ENCODE measurements at places on chromosomes 5 and 9.

DNA sequence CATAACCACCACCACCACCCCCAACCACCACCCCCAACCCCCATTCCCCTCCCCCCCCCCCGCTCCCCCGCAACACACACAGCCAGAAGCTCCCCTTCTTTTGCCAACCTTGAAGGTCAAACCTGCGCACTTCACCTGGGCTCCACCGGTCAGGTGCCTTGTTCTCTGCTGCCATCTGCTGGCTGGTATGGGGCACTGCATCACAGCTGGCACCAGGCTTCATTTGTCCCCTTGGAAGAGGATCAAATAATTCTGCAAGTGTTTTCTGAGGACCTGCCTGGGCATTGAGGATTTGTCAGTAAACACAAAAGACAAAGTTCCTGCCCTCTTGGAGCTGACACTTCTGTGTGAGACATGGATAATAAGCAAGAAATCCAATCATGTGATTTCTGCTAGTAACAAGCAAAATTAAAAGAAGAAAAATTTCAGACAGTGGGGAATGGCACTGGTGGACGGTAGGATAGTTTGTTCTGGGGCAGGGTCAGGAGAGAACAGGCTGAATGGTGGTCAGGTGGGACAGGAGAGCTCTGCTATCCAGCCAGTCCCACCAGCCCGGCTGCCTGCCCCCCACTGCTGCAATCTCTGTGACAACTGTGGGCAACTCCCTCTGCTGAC is 55.6 kb upstream of the LMX1B start:
- peak; percentile 55 for DNase-seq

DNA sequence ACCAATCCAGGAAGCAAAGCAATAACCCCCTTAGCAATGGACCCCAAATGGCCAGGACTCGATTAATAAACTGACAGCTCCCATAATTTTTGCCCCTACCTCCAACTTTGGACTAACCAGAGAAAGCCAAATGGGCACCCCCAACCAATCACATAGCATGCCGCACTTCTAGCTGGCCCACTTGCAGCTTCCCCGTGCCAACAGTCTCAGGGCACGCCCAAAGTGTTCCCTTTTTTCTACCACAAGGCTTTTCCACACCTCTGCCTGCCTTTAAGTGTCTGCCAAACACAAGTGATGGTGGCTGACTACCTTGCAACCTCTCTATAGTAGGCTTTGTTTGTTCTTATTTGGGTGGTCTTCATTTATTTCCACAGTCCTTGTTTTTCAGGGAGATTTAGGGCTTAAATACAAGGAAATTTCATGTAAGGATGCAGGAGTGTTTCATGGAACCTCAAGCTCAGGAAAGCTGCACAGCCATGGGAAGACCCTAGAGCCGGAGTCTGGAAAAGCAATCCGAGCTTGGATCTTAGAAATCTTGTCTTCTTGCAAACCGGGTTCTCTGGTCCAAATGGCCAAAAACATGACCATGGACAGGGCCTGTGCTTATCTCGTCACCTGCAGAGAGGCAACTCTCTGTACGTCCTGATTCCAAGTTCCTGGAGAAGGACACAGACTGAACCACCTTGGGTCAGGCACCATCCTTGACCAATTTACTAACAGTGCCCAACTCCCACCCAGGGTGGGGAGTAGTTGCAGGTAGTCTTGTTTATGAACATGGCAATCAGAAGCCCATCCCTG is 89.2 kb downstream of the THBS4 start:
- no peak for DNase-seq

DNA sequence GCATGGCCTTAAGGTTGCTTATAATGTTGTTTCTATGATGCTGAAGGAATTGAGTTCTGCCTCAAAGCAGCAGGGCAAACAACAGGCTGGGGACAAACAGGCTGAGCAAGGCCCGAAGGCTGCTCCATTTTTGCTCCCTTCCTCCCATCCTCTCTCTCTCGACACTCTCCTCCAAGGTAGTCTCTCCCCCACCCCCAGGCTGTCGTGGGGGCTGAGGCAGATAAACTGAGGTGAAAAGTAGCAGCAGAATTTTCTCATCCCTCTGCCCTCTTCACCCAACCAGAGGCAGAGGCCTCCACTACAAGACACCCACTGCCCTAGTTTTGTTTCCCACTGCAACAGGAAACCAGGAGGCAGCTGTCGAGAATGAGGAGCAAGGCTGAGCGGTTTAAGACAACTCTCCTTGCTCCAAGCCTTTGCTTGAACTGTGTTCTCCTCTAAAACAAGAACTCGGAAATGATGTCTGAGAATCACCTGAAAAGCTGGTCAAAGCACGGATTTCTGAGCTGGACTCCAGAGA is 13.5 kb upstream of the GNA14 start:
- no peak for DNase-seq

- DNase-seq: peak; percentile 27
Observed at GRCh38 chr9:121299467-121300282, 31.7 kb downstream of the GSN start.

- no peak for DNase-seq
Observed at GRCh38 chr5:143554918-143555477, 151.5 kb upstream of the NR3C1 start.

- no peak for DNase-seq
Observed at GRCh38 chr9:34190996-34191892, 12.4 kb downstream of the UBAP1 start.

DNA sequence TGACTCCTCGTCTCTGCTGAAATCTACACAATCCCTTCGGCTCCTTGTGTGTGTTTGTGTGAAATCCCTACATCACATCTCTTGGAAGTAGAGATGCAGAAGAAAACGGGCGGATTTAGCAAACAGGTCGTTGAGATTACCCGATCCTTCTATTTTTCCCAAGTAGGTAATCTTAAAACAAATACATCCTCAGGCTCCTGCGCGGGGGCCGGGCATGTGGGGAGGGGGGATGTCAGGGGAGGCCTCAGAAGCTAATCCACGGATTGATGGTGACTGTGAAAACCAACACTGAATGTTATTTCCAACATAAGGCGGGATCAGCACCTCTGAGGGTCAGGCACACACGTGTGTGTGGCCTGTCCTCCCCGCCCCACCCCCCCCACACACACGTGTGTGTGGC is 137.8 kb downstream of the ROR2 start:
- DNase-seq: no peak

GRCh38 chr5:65989158-65989557 is 62.8 kb downstream of the ERBIN start:
- DNase-seq: no peak

GRCh38 chr5:181212934-181213333 is 7.9 kb upstream of the TRIM7 start:
- DNase-seq: no peak

DNA sequence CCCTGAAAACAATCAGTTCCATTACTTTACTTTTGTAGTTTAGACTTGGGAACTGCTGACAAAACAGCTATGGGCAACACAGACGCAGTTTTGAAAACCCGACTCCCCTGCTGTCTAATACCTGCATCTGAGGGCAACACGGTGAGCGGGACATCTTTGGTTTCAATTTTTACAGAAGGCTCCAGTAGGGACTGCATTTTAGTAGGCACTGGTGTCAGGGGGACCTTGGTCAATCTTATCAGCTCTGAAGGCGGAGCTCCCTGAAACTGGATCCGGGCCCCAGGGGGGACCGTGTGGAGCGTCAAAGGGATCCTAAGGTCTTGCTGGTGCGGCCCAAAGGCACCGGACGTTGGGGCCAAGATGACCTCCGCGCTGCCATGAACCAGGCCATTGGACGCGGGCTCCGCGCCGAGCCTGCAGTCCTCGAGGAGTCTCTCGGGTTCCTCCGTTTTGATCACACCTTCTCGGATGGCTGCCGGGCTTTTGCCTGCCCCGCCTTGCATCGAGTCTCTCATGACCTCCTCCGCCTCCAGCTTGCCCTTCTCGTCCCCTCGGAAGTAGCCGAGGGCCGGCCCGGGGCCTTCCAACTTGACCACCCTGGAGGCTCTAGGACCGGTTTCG is 1.1 kb downstream of the SOX30 start:
- no peak for DNase-seq

- peak; percentile 62 for DNase-seq
Observed at GRCh38 chr5:159987031-159987674, 21.8 kb upstream of the TTC1 start.

DNA sequence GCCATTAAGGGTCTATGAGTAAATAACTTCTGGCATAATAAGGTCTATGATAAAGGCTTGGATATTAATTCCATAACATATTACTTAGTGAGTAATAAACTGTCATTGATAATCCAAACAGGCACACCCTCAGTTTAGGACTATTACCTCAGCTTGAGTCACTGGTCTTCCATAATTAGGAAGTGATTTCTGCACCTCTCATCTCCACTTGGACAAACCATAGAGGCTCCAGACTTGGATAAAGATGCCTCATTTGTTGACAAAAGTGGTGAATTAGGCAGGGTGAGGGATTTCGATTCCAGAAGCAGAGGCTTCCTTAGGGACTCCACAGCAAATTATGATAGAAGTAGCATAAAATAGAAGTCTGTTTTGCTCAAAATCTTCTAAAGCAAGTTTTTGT is 127.5 kb upstream of the MTAP start:
- no peak for DNase-seq

DNA sequence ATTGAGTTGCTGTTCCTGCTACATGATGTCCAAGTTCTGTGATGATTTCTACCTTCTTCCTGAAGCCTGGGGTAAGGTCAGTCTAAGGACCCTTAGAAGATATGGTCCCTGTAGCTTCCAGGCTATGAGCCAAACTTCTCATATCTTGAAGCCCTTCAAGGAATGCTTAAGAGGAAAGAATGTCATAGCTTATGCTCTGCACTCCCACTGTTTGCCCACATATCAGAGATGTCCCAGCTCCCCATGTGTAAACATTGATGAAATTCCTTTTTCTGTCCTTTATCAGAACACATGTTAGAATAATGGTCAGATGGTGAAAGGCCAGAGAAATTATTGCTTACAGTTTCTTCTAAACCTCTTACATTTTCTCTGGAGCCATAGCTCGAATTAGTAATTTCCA is 41.4 kb upstream of the RUSC2 start:
- no peak for DNase-seq

GRCh38 chr9:22863736-22864135 is 417.1 kb downstream of the DMRTA1 start:
- no peak for DNase-seq

GRCh38 chr5:42494414-42494813 is 71.2 kb downstream of the GHR start:
- no peak for DNase-seq

DNA sequence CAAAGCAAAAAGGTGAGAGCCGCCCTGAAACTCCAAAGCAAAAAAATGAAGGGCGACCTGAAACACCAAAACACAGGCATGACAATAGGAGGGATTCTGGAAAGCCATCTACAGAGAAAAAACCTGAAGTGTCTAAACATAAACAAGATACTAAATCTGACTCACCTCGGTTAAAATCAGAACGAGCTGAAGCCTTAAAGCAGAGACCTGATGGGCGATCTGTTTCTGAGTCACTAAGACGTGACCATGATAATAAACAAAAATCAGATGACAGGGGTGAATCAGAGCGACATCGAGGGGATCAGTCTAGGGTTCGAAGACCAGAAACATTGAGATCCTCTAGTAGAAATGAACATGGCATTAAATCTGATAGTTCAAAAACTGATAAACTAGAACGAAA is 108.8 kb downstream of the NIPBL start:
- no peak for DNase-seq

GRCh38 chr5:72451741-72452505 is 55.3 kb downstream of the ZNF366 start:
- no peak for DNase-seq

GRCh38 chr9:70390933-70391341 is 23.5 kb downstream of the KLF9 start:
- no peak for DNase-seq

GRCh38 chr5:79834098-79834753 is 144.6 kb downstream of the CMYA5 start:
- no peak for DNase-seq

GRCh38 chr5:131260895-131261294 is 3.0 kb upstream of the CDC42SE2 start:
- DNase-seq: no peak

GRCh38 chr5:58236498-58236897 is 223.4 kb downstream of the PLK2 start:
- no peak for DNase-seq

GRCh38 chr9:3205421-3206095 is 320.2 kb downstream of the RFX3 start:
- no peak for DNase-seq

DNA sequence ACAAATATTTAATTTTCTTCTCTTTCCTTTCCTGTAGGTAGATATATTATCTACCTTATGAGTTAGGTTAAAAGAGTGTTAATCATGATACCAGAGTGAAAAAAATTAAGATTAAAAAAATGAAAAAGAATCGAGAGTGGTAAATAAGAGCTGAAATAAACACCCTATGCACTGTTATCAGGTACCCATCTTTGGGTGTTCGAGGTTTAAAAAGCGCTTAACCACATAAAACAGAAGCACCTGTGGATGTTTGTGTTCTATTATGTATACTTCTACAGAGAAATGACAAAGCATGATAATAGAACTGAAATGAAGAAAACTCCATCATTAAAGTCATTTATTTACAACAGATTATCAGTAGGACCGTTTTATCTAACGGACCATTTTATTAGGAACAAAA is 25.7 kb upstream of the GCNT4 start:
- no peak for DNase-seq

DNA sequence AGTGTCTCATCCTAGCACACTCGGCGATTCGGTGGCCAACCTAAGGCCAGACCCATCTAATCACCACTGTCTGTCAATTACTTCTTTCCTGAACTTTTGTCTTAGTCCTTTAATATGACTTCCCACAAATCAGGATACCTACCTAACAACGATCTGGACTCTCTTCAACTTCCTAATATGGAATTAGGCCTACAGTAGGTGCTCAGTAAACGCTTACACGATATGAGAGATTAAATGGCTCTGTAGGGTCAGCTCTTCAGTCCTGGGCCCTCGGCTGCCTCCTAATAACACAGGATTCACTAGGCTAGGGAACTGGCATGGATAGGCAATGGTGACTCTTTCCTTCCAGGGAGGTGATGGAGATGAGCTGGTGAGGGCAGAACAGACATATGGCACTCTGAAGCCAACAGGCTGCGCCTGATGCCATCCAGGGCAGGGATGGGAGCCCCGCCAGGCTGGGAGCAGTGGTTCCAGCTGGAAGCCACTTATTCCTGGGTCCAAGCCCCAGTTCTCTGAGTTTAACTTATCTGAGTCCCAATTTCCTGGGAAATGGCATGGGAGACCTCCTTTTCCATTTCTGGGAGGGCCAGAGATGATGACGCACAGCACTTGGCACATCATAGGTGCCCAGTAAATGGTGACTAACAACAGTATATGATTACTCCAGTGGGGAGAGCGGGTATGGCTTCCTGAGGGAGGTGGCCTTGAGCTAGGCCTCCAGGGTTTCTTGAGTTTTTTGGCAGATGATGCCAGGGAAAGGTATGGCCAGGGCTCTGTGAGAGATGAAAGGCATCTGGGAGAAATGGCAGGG is 7.3 kb downstream of the PDGFRB start:
- no peak for DNase-seq

DNA sequence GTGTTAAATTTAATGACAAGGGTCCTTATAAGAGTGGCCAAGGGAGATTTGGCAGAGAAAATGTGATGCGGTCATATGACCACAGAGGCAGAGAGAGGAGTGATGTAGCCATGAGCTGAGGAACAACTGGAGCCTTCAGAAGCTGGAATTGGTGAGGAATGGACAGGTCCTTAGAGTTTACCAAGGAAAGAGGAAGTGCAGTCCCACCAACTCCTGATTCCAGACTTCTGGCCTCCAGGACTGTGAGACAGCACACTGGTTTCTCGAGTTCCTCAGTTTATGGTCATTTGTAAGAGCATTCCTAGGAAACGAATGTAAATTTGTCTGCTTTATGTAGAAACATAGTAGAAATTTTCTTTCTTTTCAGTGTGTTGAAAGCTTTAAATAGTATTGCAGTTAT is 410.1 kb downstream of the CDH18 start:
- DNase-seq: no peak

Measured in CD8-positive, alpha-beta T cell (primary cell).